Hippocampal formation (tissue), 2 donors: ENCODE measurements at places on chromosomes 2 and 18.

DNA sequence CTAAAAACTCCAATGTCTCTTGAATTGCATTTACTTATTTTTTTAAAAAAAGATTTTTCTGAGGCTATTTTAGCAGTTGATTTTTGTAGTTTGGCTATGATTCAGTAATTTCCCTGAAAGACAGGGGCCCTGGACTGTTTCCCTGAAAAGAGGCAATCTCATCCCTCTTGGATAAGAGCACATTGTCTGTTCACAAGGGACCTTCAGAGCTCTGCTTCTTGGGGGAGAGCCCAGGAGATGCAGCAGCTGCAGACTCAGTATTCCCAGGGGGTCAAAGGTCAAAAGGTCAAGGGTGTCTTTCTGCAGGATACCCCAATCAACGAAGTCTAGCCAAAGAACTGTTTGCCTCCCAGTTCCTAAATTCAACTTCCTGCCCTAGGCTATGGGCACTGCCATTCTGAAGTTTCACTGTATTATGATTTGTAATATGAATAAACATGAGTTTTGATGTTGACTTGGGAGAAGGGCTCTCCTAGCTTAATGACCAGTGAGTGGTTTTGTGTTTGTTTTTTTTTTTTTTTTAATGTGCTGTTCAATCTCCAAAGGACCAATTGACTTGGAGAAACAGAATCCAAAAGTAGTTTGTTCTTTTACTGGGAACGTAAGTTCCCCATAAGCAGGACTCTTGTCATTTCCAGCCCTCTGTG is 157.0 kb upstream of the SERPINE2 start:
- peak; percentile 47 for DNase-seq

- DNase-seq = no peak
These were observed 55.9 kb downstream of the TTC21B start for GRCh38 chr2:165897726-165898125.

- DNase-seq = no peak
These were observed 166.1 kb upstream of the ZNF521 start for GRCh38 chr18:25517881-25518715.

DNA sequence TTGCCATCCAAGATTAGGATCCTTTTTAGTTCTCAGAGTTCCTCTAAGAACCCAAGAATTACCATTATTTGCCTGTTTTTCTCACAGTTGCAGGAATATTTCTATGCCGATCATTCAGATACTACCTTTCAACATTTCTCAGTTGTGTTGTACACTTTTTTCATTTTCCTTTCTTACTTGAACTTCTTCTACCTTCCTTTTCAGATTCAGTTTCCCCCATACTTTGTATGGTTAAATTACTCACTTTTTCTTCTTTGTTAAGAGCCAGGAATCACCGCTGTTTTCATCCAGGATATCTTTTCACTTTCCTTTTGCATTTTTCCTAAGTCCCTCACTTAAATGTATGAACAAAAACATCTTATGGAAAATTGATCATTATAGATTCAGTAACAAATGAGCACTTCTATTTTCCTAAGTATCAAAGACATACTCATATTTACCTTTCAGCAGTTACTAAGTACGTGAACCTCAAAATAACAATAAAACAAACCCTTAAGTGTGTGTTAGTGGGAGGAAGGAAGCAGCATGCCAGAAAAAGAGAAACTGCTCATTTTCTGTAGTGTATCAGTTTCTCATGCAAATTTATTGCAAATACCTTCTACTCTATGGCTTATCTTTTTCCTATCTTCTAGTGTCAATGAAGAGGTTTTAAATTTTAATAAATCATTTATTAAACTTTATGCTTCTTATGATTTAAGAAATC is 64.3 kb upstream of the STAT1 start:
- no peak for DNase-seq

GRCh38 chr2:195016841-195017240 is 640.2 kb upstream of the SLC39A10 start:
- no peak for DNase-seq

DNA sequence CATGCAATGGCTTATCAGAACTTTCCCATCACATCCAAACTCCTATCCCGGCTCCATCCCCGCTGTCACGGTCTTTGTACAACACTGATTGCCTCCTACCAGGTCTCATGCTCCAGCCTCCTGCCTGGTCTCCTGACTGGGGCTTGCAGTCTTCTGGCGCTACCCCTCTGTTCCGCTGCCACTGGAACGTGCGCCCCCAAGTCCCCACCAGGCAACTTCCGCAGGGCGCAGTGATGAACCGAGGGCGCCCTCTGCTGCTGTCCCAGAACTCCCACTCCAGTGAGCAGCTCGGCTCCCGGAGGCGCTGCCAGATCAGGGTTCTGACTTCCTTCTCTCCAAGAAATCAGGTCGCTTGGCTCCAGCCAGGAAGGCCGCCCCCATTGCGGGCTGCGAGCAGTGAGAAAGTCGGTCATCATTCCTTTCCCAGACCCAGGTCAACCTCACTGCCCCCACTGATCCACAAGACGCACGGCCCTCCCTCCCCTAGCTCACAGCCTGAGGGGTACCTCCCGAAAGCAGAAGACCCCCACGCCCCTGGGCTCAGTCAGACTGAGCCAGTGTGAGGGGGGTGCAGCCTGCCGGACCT is 43.9 kb upstream of the RAB11FIP5 start:
- DNase-seq = peak; percentile 45

DNA sequence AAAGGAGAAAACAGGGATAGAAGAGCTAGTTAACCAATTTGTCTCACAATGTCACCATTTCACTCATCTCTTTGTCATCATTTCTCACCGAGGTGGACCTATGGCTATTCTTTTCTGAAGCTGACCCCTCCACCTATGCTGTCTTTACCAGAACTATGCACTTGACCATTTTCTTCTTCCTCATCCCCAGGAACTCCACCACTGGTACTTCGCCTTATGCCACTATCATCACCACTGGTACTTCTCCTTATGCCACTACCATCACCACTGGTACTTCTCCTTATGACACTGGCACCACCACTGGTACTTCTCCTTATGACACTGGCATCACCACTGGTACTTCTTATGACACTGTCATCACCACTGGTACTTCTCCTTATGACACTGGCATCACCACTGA is 745.8 kb upstream of the CHAC2 start:
- DNase-seq = no peak

DNA sequence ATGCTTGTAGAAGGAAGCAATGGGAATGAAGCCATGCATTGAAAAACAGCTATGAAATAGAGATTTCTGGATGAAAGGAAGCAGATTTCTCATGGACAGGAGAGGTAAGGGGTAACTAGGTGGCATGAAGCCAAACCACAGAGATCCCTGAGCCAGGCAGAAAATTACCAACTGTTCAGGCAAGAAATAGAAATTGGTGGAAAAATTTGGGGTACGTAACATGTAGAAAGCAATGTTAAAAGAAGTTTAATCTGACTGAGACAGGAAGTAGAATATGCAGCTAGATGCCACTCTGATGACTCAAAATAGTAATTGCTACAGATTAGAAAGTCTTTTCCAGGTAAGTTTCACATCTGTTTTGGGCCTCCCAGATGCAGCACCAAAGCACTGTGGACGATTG is 928.5 kb upstream of the CELF4 start:
- DNase-seq = no peak

DNA sequence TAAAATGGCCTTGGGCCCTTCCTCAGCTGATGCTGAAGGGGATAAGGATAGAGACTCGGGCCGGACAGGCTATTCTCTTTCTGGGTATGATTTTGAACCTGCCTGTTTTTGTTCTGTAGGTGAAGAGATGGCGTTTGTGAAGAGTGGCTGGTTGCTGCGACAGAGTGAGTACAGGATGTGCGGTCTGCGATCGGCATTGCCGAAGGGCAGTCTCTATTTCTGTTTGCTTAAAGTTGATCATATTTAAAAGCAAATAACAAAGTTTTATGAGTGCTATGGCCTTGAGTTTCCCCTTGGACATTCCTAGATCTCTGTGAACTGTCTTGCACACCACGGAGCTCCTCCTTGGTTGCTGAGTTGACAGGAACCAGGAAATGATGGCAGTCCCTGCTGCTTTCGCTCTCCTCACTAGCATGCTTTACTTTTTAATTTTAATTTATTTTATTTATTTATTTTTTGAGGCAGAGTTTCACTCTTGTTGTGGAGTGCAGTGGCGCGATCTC is 15.7 kb downstream of the PLEKHB2 start:
- DNase-seq = no peak
